NCI-H526 (cell line): ENCODE measurements at places on chromosomes 1 and 21.

- DNase-seq = no peak
Observed at GRCh38 chr1:221839782-221840395, 98.0 kb upstream of the DUSP10 start.

GRCh38 chr1:36383240-36383639 is 2.5 kb downstream of the STK40 start:
- DNase-seq = no peak

GRCh38 chr1:55252942-55253589 is 37.9 kb upstream of the USP24 start:
- DNase-seq = no peak

DNA sequence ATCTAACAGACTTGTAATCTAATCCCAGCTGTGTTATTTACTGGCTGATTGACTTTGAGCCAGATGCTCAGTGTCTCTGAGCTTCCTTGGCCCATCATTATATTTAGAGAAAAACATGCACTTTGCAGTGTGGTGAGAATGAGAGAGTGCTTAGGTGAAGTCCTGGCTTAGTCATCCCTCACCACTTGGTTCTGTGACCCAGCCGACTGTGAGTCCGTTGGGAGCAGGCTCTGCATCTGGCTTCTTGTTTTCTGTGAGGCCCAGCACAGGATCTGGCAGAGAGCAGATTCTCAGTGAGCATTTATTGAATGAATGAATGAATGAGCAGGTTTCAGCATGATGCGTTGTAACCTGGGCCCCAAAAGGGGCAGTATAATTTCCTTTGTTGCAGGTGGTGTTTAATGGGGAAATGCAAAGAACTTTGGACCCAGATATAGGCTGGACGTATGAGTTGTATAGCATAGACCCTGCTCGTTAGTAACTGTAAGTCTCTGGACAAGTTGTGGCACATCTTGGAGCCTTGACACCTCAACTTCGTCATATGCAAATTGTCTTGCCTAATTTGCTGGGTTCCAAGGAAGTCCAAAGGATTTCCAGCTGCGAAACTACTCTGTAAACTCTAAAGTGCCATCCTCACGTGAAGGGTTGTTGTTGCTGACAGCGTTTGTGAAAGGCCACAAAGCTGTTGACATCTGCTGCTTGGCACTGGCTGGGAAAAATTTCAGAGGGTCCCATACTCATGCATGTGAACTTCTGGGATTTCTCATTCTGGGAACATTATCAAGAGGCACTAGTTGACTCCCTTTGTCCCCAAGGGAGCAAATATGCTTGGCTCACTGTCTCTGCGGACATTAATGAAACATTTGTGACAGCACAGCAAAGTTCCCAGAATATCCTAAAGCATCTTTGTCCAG is 138.8 kb upstream of the USP24 start:
- DNase-seq = peak; percentile 46

- DNase-seq = peak; percentile 26
Observed at GRCh38 chr1:47192458-47193384, 2.9 kb upstream of the PDZK1IP1 start.

GRCh38 chr1:8955406-8955805 is 9.7 kb downstream of the CA6 start:
- no peak for DNase-seq

DNA sequence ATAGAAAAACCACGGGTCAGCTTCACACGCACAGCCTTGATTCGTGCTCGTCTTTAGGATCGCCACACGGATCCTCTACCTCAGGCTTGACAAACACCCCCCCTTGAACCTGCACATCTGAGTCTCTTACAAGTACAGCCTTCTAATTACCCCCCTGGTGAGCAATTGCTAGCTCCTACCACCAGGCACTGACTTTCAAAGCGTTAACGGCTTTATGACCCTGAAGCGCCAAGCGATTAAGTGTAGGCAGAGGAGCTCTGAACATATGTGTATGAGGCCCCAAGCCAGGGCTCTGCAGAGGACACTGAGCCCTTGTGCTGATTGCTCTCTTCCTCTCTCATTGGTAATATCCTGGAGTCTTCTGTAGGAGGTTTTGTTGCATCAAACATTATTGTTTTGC is 55.7 kb upstream of the EPHA8 start:
- DNase-seq = no peak

- DNase-seq = peak; percentile 42
Observed at GRCh38 chr1:45359882-45360513, 19.8 kb upstream of the MUTYH start.

- no peak for DNase-seq
Observed at GRCh38 chr1:29508458-29509107, 272.3 kb downstream of the PTPRU start.

GRCh38 chr1:9892563-9893528 is 17.2 kb downstream of the CTNNBIP1 start:
- DNase-seq = peak; percentile 65

- no peak for DNase-seq
Observed at GRCh38 chr1:167273027-167273800, 52.5 kb downstream of the POU2F1 start.

DNA sequence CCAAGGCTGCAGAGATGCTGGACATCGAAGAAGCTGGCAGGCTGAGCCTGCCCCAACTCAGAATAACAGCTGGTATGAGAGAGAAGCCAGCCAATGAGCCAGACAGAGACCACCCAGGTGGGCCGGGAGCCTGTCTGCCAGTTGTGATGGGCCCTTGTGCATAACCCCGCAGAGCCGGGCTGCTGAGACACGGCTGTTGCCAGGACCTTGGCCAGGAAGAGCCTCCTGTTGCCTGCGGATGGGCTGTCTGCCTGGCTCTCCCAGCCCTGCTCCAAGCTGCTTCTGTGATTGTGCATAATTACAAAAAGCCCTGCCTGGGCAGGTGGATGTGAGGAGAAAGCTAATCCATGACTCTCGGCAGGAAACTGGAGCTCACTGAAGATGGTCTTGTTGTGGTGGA is 126.5 kb downstream of the CAPN8 start:
- no peak for DNase-seq

- DNase-seq = peak; percentile 37
Observed at GRCh38 chr1:31811605-31812004, 4.2 kb downstream of the SPOCD1 start.

DNA sequence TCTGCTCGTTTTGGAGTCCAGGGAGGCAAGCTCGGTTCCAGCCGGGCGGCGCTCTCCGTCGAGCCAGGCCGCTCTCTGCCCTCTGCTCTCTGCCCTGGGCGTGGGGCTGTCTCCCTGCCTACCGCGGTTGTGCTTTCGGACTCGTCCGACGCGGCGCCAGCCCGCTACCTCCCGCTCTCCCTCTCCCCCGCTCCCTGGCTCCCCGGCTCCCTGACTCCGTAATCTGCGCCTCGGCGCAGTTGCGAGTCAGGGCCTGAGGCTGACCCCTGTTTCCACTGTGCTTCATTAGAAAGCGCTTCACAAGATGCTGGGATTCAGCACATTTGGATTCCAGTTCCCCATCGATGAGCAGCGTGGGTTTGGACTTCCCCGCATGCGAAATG is 2.2 kb downstream of the SOX13 start:
- no peak for DNase-seq

GRCh38 chr1:186884251-186884650 is 55.5 kb downstream of the PLA2G4A start:
- DNase-seq = no peak

- no peak for DNase-seq
Observed at GRCh38 chr1:6267686-6268322, 6.9 kb upstream of the GPR153 start.

GRCh38 chr1:183126528-183126927 is 59.5 kb upstream of the LAMC2 start:
- DNase-seq = no peak

DNA sequence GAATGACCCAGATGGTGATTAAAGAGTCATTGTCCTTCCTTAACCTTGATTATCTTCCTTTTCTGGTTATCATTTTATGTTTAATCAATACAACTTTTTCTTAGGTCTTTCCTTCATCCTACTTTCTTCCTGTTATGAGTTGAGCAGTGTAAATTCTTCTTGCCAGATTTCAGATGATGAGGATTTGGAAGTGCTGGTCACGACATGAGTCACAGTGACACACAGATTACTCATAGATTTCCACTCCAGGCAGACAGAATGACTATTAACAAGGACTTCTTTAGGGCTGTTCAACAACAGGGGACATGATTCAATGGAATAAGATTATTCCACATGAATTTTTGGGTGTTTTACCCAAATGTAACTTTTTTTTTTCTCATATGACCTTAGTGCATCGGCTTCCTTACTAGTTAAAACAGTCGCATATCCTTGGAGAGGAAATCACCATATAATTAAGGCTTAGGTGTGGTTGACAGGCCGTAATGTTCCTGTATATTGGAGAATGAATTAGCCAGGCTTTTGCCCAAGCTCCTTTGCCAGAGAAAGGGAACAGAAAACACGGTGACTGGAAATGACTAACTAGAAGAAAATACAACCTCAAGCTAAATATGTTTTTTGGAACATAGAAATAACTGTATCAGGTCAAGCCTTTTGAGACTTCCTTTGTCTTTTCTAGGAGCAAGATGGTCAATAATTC is 44.2 kb downstream of the PRRX1 start:
- DNase-seq = no peak

- DNase-seq = peak; percentile 24
Observed at GRCh38 chr1:70436622-70437251, 25.7 kb downstream of the CTH start.

GRCh38 chr1:160211046-160211790 is 6.0 kb downstream of the PEA15 start:
- DNase-seq = no peak

DNA sequence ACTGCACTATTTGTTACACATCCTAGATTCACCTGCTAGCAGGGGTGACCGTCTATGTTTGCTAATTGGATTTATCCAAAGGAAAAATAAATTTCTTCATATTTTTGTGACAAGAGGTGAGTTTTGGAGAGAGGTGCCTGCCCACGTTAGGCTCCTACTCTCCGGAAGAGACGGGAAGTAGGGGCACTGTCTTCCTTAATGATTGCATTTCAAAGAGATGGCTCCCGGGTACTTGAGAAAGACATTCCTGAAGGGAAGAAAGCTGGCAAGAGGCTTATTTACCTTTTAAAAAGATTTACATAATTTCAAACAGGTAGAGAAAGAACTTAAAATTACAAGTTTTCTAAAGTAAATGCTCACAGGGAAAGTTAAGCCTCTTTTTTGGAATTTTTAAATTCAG is 18.7 kb upstream of the IL19 start:
- no peak for DNase-seq

- no peak for DNase-seq
Observed at GRCh38 chr1:78047631-78048030, 1.9 kb downstream of the GIPC2 start.

DNA sequence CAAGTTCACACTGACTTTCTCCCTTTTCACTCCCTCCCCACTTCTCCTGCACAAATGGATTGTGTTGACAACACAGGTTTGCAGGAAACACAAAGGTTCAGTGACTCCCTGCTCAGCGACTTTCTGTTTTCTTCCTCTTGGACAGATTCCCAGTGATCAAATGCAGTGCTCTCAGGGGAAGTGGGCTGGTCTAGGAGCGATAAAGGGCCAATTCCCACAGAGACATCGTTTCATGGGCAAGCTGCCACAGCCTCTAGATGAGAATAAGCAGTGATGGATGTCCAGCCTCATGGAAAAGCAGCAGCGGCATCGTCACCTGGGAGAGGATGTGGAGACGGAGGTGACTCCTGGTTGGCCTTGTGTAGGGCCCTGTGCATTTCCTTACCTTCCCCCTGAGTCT is 30.6 kb downstream of the FYB2 start:
- no peak for DNase-seq

DNA sequence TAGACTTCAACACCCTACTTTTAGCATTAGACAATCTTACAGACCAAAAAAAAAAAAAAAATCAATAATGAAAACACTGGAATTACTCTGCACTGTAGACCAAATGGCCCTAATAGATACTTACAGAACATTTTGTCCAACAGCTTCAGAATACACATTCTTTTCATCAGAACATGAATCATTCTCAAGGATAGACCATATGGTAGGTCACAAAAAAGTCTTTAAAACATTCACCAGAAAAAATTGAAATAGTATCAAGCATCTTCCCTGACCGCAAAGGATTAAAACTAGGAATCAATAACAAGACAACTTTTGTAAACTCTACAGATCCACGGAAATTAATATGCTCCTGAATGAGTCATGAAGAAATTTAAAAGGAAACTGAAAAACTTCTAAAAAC is 22.5 kb downstream of the ZNF670 start:
- DNase-seq = no peak

- no peak for DNase-seq
Observed at GRCh38 chr1:55812281-55812680, 597.1 kb upstream of the USP24 start.

GRCh38 chr1:99496067-99496466 is 149.8 kb upstream of the PALMD start:
- DNase-seq = no peak

GRCh38 chr21:39232861-39233291 is 49.6 kb upstream of the PSMG1 start:
- no peak for DNase-seq

DNA sequence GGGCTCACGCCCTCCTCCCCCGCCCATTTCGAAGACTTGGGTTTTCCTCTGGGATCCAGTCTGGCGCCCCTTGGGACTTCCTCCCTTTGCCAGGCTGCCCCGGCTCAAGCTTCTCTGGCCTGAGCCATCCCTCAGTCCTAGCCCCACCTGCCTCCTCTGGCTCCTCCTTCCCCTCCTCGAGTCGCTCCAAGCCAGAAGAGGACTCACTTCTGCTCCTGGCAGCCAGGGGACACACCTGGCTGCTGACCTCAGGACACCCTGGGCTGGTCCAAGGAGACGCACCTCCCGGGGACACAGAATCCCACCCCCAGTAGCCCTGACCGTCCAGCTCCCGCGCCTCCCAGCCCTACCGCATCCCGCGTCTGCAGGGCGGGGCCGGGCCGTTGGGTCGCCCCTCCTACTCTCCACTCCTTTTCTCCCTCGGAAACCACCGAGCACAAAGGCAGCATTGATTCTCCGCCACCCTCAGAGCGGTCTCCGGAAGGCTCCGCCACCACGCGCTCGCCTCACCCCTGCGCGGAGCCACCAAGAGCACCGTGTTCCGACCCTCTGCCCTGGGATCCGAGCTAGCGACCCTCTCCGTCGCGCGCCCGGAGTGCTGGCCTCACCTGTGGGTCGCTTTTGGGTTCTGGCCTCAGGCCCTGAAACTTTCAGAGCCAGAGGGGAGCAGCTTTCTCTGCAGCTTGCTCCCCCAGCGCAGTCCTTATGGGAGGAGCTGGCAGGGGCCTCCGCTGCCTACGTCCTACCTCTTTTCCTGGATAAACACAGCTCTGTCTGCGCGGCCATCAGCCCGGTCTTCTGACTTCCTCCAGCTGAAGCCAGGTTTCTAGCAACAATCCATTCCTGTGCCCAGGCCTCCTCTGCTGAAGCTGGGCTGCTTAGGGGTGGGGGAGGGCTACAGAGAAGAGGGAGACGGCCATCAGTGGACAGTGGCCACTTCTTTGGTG is at the start of gene C2CD4D:
Gene C2CD4D (minus strand): TSS at position 364 of the 947 bp plus-strand sequence. CDS start 831 bp downstream, outside the sequence.
- peak; percentile 99 for DNase-seq
